ENCODE measurements at places on chromosomes 12 and 14.

GRCh38 chr12:107441665-107442300 is 243.8 kb upstream of the PWP1 start:
- no peak for DNase-seq

DNA sequence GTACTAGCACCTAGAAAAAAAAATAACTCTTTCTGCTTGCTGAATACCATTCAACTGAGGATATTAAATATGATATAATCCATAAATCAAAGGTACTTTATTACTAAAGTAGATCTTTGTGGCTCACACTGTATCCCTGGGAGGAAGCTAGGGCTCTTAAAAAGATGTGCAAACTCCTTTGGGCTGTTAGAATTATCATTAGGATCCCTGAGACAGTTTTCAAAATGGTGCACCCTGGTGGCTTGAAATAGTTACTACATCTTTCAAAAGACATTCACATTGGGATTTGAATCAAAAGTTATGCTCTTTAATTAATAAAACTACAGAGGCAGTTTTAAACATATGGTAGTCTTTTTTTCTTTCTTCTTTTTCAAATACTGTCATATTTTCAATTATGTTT is 228.5 kb upstream of the G2E3 start:
- peak; percentile 27 for DNase-seq

DNA sequence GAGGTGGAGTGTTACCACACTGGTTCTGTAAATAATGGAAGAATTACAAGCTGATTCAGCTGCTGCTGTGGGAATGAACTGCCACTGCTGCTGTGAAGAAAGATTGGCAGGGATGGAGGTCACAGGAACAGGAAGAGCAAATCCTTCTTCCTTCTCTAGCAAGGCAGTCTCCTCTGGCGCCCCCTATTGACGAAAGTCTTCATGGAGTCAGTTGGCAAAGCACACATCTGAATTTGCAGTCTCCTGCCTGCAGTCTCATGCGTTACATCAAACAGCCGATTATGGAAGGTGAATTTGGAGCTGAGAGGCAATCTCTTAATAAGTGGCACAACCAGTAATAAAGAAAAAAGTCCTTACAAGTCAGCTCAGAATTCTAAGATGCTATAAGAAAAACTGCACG is 106.0 kb upstream of the TMTC1 start:
- peak; percentile 96 for DNase-seq

GRCh38 chr12:14239350-14239934 is 126.0 kb upstream of the ATF7IP start:
- peak; percentile 53 for DNase-seq

- no peak for DNase-seq
These were observed 543.5 kb downstream of the ETNK1 start for GRCh38 chr12:23168459-23168858.

DNA sequence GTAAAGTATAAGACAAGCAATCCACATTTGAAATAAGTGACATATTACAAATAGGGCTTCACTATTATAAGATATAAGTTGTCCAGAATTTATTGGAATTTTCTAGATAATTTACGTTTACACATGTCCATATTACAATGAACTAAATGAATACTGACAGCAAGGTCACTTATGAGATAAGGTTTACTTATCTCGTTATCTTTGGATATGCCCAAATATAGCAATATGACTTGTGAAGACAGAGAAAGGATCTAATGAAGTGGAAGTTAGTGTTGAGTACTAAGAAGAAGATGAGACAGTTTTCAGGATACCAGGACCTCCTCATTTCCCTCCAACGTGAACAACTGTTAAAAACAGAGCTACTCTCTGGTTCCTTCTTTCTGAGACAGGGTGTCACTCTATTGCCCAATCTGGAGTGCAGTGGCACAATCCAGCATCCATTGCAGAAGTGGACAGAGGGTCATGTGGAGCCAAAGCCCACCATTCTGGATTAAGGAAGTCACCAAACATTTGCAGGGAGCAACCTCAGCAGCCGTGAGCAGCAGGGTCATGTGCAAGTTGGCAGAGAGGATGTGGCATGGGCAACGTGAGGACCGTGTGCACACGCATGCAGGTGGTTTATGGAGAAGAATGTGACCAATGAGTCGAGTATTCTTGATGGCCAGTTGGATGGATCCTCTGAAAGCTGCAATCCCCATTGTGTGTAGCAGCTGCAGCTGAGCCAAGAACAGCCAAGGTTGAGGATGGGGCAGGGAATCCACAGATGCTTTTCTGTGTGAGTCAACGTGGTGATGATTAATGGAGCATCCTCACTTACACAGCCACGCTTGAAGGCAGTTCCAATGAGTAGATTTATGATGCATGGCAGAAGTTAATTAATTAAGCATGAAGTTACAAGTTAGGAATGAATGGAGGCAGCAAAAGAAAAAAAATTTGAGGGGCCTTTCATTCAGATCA is 111.0 kb downstream of the BICD1 start:
- DNase-seq = peak; percentile 17

- no peak for DNase-seq
These were observed 38.7 kb downstream of the DEGS2 start for GRCh38 chr14:100120522-100121269.

GRCh38 chr12:54132976-54133771 is 55.6 kb downstream of the SMUG1 start:
- no peak for DNase-seq

DNA sequence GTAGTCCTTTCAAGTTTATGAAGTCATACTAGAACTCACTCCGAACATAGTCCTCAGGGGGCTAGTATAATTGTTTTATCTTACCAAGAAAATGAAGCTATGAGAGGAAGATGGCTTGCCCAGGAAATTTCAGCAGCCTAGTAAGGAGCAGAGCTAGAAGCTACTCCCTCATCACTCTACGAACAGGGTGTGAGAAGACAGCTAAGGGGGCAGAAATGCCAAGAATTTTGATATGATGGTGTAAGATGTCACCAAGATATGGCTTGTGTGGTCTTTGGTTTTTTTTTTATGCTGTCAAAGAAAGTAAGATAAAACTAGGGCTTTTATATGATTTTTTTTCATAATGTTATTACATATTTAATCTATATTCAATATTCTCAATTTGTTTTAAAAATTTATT is 47.6 kb downstream of the PRICKLE1 start:
- DNase-seq = no peak

- DNase-seq = no peak
These were observed 7.5 kb downstream of the PTGR2 start for GRCh38 chr14:73859145-73859544.

GRCh38 chr12:72133497-72134055 is 138.6 kb upstream of the TRHDE start:
- peak; percentile 66 for DNase-seq

DNA sequence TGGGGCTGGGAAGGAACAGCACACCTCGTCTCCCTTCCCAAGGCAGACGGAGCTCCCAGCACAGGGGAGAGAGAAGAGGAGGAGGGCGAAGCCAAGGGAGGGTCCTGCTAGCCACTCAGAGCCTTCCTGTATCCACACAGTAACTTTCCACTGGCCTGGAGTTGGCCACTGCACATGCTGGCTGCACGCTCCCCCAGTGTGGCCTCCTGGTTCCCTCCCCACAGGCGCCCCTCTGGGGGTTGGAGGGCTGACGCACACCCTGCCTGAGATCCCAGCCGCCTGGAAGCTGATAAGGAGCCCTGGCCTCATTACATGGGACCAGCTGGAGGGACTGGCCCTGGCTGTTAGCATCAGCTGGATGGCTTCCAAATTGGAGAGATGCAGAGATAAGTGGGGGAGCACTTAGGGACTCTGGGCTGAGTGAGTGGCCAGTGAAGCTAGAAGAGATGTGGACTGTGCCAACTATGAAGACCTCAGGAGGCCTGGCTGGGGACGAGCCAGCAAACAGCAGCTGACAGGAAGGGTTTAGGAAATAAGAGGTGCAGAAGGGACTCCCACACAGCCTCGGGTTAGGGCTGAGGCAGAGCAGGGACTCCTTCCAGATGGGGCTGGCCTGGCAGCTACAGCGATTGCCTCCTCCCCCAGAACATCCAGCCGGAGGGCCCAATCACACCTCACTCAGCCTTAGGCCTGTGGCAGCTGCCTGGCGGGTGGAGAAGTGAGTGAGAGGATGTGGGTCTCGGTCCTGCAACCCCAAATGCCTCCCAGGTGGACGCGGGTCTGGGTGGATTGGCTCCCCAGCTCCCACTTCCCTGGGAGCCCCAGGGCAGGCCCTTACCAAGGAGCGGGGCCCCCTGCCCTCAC is 26.3 kb upstream of the BCDIN3D start:
- DNase-seq = no peak

DNA sequence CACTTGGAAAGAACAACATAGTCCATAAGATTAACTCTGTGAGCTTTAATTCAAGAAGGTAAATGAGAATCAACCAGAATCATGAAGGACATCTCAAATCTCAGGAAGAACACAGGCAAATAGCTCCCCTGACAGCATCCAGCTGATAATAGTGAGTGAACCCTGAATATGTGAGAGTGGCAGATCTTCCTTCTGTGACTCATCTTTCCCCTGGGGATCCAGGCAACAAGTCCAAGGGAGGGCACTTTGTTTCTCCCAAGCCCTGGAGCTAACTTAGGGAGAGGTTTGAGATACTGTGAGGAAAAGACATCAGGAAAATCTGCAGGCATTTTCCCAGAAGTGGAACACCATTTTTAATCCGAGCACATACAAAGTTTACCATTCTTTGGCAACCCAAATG is 763.9 kb upstream of the MGAT4C start:
- no peak for DNase-seq

- DNase-seq = peak; percentile 87
These were observed 102.2 kb downstream of the ERC1 start for GRCh38 chr12:1093166-1093751.

GRCh38 chr14:57262117-57262516 is 6.6 kb downstream of the EXOC5 start:
- DNase-seq = no peak

- DNase-seq = no peak
These were observed 7.7 kb upstream of the DYRK2 start for GRCh38 chr12:67640863-67641262.

- peak; percentile 48 for DNase-seq
These were observed 306.1 kb downstream of the KCNC2 start for GRCh38 chr12:74903522-74903921.

DNA sequence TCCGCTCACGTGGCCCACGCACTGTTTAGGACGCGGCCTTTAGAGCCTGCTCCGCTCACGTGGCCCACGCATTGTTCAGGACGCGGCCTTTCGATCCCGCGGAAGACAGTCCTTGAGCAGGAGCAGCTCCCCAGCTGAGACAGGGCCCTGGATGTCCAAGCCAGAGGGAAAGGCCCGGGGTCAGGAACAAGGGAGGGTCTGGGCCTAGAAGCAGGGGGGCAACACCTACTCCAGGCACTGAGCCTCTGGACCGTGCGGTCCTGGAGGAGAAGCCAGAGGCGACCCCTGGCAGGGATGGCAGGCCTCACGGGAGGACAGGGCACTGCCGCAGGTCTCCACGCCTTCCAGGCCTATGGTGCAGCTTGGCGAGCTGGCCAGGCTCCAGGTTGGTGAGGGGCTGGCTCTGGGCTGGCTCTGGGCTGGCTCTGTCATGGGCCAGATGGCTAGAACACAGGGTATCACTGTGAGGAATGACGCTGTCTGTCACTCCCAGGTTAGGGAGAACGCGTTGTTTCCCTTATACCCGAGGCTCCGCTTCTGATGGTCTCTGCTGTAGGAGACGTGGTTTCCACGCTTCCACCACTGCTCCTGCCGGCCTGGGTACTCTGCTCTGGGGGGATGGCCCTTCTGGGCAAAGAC is 341.7 kb downstream of the TMEM121 start:
- no peak for DNase-seq

- no peak for DNase-seq
These were observed 95.9 kb downstream of the DACT1 start for GRCh38 chr14:58733451-58734208.

GRCh38 chr12:23535441-23535840 is 414.0 kb downstream of the SOX5 start:
- peak; percentile 86 for DNase-seq

GRCh38 chr12:49126852-49127763 is 4.1 kb downstream of the TUBA1B start:
- peak; percentile 45 for DNase-seq

- DNase-seq = no peak
These were observed 122.5 kb downstream of the HMGA2 start for GRCh38 chr12:65946821-65947220.

DNA sequence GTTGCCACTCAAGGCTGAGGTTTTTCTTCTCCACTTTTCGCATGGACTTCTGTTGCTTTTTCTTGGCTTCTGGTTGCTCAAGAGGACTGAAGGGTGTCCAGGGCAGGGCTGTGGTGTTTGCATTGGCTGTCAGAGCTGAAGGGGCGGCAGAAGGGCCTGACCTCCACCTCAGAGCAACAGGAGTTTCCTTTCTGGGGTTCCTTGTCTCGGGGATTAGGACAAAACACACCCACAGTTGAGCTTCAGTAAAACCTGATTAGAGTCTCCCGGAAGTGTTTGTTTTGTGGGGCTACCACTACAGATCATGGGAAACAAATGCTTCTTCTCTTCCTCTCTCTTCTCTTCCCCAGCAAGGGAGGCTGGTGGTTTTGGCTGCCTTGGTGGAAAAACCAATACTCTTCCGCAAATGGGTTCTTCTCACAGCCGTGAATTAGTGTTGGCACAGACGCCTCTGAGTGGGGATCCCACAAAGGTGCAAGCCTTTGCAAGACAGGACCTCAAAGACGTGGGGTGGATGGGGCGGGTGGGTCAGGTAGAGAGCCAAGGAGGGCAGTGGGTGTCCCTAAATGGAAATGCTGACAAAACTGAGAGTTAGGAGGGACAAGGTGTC is 317.7 kb upstream of the TBX3 start:
- DNase-seq = no peak

- peak; percentile 72 for DNase-seq
These were observed 558 bp downstream of the KLHDC2 start for GRCh38 chr14:49768301-49769121.

DNA sequence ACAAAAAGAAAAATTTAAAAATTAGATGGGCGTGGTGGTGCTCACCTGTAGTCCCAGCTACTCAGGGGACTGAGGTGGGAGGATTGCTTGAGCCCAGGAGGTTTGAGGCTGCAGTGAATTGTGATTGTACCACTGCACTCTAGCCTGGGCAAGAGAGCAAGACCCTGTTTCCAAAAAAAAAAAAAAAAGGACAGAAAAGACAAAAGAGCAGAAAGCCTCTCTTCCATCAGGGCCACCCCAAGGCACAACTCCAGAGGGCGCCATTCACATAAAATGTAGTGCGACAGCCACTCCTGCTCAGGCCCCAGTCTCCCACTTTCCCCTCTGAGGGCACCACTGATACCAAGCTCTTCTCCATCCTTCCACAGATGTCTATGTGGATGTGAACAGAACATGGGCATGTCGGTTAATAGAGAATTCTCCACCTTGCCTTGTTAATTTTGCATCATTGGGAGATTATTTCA is 41.8 kb downstream of the DGLUCY start:
- no peak for DNase-seq

DNA sequence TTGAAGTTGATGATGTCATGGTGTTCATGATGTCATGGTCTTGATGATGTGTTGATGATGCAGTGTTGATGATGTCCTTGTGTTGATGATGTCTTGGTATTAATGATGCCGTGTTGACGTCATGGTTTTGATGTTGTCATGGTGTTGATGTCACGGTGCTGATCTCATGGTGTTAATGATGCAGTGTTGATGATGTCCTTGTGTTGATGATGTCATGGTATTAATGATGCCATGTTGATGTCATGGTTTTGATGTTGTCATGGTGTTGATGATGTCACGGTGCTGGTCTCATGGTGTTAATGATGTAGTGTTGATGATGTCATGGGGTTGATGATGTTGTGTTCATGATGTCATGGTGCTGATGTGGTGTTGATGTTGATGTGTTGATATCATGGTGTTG is 48.0 kb upstream of the RIMBP2 start:
- peak; percentile 82 for DNase-seq

Data from DMS53 (cell line).